NCI-H226 (cell line): ENCODE measurements at places on chromosomes 12 and 14.

- peak; percentile 86 for DNase-seq
These were observed 14.7 kb downstream of the PTPRO start for GRCh38 chr12:15336768-15337553.

DNA sequence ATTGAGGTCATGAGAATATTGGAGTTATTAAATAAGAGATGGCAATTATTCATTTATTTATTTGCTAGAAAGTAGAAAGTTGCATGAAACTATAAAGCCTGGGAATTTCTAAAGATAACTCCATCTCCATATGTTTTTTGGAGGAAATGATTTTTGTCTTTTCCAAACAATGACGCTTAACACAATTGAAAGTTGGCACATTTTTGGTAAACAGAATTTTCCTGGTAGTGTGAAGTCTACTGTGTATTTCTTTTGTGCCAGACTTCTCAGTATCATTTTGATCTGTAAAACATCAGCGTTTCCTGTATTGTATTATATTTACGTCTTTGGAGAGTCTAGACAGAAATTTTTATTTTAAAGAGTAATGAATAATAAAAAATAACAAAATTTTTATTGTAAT lies 33.7 kb upstream of the PTPRB start:
- DNase-seq, result no peak

DNA sequence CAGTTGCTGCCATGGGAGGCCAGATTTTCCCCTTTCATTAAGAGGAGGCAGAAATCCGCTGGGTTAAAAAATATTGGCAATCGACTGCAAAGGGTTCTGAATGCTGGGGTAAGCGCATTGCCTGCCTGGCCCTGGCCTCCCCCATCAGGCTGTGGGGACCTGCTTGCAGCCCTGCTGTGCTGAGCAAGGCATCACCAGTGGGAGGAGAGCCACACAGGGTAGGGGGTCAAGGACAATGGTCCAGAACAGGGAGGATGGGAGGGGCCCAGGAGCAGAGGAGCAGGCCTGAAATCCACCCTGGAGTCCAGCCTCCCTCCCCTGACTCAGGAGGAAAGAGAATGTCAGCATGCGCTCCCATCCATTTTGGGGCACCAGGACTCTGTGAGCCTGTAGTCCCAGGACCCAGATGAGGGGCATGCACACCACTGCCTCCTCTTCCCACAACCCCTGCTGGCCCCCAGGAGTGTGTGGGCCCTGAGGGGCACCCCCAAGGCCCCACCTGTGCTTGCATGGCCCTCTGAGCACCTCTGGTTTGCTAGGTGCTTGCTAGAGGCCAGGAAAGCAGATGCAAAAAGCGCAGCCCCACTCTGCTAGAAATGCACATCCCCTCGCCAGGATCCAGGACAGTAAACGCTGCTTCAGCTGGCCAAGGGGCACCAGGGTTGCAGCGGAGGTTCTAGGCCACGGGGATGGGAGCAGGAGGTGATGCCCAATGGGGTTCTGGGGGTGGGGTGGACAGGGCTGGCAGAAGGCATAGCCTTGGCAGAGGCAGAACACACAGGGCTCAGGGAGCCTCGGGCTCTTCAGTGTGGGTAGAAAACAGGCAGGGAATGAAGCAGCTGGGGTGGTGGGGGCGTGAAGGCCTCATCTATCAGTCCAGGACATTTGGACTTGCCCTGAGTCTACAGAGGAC lies 14.6 kb downstream of the TESC start:
- DNase-seq, result no peak

DNA sequence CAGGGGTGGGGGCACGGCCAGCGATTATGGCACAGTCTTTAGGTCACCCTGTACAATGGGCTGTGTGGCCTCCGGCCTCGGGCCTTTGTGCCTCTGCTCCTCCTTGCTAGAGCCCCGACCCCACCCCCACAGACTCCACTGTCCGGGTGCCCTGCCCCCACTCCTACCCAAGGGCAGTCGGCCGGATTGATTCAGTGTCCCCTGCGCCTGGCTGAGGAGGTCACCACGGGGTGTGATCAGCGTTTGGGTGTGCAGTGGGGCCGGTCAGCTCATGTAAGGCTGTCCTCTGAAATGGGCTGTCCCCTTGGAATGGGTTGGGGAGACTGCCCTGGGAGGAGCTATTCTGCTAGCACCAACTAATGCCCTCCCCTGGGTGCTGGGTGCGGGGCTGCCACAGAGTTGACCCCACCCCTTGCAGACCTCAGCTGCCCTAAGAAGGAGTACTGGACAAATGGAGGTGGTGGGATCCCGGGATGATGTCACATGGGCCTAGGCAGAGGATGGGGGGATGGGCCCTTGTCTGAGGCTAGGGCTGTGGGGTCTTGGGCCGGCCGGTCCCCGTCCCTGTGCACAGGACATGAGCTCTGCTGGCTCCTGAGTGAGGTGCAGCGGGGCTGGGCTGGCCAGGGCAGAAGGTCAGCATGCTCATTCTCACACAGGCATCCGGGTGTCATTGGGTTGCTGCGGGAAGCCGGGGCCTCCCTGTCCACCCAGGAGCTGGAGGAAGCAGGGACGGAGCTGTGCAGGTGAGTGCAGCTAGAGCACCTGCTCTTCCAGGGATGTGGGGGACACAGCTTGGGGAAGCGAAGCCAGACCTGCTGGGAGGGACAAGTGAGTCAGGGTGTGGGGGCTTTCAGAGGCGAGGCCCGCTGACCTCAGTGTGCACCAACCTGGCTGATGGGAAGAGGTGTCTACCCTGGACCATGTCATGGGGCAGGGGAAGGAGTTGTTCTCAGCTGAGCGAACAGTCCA lies 23.4 kb downstream of the ASPG start:
- DNase-seq, result no peak

DNA sequence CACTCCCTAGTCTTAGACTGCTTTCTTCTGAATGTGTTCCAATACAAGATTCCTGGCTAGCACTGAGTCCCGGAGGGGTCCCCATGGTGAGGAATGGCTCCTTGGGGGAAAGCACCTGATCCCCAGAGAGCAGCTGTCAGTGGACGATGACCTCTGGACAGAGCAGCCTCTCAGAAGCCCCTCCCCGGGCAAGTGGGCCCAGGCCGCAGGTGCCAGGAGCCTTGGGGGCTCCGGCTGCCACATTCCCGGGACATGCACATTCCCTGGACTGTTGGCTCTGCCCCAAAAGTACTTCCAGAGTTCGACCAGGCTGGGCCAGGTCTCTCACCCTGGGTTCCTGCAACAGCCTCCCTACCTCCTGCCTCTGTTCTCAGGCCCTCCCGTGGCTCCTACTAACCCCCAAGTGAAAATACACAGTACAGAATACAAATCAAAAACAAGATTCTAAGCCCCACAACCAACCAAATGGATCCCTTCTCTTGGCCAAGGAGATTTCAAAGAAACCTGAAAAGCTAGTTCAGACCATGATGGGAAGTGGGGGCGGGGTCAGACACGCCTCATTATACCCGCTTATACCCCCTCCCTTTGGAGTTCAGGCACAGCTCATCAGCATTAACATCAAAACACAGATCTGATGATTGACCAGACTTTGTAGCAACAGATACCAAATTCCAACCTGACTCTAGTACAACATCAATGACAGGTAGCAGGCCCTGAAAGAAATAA lies 23.3 kb upstream of the BTBD6 start:
- no peak for DNase-seq

- no peak for DNase-seq
These were observed 112.8 kb upstream of the ATF7IP start for GRCh38 chr12:14252697-14253096.

DNA sequence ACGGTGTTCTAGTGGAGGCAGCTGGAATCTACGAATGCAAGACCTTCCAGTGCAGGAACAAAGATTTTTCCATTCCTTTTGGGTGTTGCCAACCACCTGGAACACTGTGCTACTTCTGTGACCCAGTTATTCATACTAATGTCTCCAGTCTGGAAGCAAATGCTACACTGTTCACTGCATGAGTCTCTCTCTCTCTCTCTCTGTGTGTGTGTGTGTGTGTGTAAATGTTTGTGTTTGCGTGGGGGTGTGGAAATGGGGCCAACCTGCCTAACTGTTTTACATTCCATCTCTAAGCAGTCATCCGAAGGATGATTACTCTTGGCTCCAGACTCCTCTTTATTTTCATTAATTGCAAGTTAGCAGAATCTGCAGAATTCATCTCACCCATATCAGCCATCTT lies 29.9 kb upstream of the YBX3 start:
- peak; percentile 74 for DNase-seq

GRCh38 chr12:6275928-6276887 lies 34.3 kb upstream of the PLEKHG6 start:
- DNase-seq, result no peak

DNA sequence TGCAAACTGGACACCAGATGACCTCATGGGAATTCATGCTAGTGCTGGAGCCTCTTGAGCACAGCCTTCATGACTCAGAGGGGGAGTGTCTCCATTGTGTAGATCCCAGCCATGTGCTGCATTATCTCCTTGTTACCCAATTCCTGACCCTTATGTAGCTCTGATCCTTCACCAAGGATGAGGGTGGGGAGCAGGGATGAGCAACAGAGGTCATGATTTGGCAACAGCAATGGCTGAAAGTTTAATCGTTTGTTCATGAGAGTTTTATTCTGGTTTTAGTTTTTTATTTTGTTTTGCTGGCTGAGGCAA lies 9.5 kb upstream of the BDKRB1 start:
- DNase-seq, result peak; percentile 100

GRCh38 chr12:32586390-32586789 lies 92.7 kb upstream of the DNM1L start:
- DNase-seq, result no peak

DNA sequence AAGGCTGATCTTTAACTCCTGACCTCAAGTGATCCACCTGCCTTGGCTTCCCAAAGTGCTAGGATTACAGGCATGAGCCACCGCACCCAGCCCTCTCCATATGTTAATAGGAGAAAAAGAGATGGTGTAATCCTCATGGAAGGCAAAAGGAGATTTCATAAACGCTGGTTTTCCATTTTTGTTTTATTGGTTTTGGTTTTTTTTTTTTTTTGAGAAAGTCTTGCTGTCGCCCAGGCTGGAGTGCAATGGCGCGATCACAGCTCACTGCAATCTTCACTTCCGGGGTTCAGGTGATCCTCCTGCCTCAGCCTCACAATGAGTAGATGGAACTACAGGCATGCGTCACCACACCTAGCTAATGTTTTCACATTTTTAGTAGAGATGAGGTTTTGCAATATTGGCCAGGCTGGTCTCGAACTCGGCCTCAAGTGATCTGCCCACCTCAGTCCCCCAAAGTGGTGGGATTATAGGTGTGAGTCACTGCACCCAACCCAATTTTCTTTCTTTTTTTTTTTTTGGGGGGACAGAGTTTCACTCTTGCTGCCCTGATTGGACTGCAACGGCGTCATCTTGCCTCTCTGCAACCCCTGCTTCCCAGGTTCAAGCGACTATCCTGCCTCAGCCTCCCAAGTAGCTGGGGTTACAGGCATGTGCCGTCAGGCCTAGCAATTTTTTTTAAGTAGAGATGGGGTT lies 8.1 kb downstream of the PTGES3 start:
- no peak for DNase-seq

GRCh38 chr14:60212503-60213371 lies 36.3 kb upstream of the PPM1A start:
- DNase-seq, result no peak

DNA sequence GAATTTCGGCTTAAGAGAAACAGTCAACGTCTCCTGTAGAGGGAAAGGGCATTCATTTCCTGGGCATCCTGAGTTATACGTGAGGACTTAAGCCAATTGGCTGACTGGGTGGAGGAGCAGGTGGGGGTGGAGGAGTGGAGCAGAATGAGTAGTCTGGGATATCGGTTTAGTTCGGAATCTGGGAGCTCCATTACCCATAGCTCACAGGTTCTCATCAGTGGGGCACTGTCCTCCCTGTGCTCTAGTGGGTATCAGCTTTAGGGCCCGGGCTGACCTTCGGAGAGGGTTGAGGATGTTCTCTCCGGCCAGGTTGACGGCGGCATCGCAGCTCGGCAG lies 704 bp downstream of the SDR39U1 start:
- no peak for DNase-seq

DNA sequence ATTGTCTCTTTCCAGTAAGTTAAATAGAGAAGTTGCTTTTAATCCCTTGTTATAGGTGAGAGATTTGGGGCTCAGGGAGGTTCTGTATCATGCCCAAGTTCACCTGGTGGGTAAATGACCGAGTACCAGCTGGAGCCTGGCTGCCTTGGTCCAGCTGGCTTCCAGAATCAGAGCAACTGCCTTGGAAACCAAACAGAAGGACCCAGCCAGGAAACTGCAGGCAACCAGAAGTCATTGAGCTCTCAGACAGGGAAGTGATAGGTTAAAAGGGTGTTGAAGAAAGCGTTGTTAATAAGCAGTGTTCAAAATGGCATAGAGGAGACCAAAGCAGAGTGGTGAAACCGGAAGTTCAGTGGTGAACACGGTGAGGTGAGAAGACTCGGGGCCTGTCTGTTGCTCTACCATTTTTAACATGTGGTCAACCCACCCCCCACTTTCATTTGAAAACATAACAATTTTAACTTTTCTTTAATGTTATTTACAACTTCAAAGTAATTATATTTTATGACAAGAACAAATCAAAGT lies 54.9 kb downstream of the PLEKHG7 start:
- DNase-seq, result no peak

GRCh38 chr12:3132636-3133404 lies 55.6 kb downstream of the TSPAN9 start:
- DNase-seq, result no peak
